ENCODE measurements at places on chromosomes 7 and 10.

- DNase-seq: no peak
Measured at GRCh38 chr7:131272086-131272485, 55.6 kb upstream of the MKLN1 start.

DNA sequence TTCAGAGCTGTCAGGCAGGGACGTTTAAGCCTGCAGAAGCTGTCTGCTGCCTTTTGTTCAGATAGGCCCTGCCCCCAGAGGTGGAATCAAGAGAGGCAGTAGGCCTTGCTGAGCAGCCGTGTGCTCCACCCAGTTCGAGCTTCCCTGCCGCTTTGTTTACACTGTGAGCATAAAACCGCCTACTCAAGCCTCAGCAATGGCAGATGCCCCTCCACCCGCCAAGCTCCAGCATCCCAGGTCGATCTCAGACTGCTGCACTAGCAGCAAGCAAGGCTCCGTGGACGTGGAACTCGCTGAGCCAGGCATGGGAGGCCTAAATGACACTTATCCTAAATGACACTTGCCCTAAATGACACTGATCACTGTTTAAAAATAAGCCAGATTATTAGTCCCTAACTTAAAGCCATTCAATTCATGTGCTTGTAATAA is 6.8 kb upstream of the ASB15 start:
- no peak for DNase-seq

DNA sequence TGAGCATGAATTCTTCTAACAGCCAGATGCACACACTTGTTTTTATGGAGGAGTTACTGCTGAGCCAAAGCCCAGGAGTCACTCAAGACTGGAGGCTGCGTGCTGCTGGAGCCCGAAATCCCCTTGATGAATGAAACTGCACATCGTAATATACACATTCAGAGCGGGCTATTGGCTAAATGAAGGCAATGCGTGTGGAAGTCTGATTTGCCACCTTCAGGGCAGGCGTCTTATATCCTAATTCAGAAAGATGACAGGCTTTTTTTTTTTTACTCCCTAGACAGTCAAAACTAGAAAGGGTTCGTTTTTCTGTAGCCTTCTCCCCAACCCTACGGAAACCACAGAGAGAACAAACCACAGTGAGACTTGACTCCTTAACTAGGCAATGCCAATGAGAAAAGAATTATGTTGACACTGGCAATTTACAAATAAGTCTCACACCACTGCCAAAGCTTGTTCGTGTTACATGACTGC is 227.2 kb upstream of the KLF14 start:
- DNase-seq: no peak

DNA sequence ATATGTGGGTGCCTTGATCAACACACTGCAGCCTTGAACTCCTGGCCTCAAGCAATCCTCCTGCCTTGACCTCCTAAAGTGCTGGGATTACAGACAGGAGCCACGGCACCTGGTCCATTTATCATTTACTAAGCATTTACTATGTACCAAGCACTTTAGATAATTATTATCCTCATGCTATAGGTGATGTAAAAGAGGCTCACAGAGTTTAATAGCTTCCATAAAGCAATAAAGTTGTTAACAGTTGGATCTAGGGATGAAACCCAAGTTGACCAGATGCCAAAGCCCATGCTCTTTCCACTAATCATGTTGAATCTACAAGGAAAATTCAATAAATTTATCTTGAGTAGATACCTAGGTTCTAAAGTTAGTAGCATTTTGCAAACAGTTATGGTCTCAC is 5.0 kb downstream of the NAPEPLD start:
- DNase-seq: no peak

GRCh38 chr7:16083931-16084330 is 337.4 kb downstream of the CRPPA start:
- DNase-seq: no peak

DNA sequence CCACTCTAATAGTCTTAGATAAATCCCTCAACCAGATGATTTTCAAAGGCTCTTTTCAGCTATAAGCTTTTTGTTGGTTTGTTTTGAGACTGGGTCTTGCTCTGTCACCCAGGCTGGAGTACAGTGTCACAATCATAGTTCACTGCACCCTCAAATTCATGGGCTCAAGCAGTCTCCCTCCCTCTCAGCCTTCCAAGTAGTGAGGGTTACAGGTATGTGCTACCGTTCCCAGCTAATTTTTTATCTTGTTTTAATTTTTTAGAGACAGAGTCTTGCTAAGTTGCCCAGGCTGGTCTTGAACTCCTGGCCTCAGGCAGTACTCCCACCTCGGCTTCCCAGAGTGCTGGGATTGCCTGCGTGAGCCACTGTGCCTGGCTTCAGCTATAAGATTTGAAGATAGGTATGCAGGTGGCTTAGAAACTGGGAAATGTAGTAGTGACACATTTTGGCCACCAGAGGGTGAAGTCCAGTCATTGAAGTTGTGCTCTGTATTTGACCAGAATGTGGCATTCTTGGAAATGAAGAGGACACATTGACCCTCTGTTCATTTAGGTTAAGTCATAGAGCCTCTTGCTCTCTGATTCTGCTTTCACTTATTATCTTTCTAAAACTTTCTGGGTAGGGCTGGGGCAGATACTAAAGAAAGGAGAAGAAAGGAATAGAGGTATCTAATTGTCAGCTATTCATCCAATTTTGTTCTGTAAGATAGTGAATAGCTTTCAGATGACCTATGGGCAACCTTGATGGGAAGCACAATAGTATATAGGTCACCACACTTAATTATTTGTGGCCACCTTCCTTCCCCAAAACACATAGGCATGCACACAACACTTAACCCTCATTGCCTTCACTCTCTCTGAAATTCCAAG is 36.0 kb downstream of the R3HCC1L start:
- peak; percentile 37 for DNase-seq

DNA sequence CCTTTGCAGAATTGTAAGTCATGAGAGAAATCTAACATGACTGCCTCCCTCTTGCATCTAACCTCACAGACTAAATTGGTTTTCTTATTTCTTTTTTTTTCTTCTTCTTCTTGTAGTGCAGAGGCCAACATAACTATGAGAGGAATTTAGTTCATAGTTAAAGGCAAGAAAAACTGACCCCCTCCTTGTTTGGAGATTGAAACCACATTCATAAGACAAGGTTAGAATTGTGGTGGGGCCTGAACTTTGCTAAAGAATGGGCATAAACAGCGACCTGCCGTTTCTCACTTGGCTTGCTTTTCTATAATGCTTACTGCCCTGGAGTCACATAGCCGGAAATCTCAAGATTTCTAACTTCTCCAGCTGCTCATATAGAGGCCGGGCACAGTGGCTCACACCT is 2.4 kb upstream of the POLM start:
- DNase-seq: no peak

DNA sequence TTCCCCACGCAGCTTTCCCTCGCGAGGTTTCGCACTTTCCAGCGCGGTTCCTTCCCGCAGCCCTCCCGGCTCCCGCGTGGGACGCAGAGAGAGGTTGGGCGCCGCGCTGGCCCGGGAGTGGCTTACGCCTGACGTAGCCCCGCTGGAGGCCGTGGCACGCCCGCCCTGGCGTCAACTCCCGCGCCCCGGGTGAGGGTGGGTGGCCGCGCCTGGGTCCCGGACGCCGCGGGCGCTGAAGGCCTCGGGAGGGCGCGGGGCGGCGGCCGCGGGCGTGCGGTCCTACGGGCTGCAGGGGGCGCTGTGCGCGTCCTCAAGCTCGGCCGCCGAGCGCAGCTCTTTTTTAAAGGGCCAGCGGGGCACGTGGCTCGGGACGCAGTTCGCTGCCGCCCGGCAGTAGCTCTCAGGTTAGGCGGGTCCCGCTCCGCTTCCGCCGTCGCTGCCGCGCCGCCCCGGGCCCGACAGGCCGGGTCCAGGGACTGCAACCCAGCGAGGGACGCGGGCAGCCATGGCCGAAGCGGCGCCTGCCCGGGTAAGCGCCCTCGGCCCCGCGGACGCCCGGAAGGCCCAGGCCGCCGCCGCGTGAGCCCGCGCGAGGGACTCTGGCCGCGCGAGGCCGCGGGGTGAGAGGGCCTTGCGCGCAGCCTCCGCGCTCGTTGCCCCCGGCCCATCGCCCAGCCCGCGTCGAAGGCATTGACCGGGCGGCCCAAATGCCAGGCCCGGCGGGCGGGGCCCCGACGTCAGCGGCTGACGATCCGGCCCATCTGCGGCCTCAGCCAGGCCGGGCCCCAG is at the start of gene ZNF783:
ZNF783 (plus strand) TSS at position 368 of the 789 bp plus-strand sequence; CDS start at position 506, 138 bp downstream.
- DNase-seq: peak; percentile 90

- no peak for DNase-seq
Measured at GRCh38 chr10:96260014-96260413, 11.4 kb downstream of the BLNK start.

DNA sequence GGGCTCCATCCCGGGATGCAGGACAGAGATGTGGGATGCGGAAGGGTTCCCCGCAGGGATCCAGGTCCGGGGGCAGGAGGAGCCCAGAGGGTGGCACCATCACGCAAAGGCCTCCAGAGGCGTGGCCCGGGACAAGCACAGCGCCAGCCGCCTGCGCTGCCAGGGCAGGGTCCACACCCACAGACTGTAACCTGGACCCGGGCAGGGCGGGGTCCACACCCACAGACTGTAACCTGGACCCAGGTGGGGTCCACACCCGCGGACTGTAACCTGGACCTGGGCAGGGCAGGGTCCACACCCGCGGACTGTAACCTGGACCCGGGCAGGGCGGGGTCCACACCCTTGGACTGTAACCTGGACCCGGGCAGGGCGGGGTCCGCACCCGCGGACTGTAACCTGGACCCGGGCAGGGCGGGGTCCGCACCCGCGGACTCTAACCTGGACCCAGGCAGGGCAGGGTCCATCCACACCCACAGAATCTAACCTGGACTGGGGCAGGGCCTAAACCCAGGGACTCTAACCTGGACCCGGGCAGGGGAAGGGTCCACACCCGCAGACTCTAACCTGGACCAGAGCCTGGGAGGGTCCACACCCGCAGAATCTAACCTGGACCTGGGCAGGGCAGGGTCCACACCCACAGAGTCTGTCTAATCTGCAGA is 37.5 kb upstream of the SUN1 start:
- DNase-seq: no peak

DNA sequence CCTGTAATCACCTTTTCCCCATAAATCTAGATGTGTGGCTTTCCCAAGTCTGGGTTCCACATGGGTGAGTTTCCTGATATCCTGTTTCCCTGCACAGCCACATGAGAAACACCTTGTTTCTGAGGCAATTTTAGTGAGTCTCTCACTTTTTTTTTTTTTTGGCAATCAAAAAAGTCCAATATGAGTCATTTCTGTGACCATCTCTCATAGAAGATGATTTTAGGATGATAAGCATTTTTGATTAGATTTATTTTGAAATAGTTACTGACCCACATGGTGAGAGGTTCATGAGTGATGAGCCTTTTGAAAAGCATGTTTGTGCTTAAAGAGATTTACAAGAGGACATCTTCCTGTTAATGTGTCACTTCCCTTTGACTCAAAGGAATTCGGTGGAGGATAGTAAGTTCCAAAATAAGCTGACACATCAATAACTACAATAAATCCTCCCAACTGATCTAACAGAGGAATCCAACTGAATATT is 464.0 kb downstream of the INHBA start:
- no peak for DNase-seq

DNA sequence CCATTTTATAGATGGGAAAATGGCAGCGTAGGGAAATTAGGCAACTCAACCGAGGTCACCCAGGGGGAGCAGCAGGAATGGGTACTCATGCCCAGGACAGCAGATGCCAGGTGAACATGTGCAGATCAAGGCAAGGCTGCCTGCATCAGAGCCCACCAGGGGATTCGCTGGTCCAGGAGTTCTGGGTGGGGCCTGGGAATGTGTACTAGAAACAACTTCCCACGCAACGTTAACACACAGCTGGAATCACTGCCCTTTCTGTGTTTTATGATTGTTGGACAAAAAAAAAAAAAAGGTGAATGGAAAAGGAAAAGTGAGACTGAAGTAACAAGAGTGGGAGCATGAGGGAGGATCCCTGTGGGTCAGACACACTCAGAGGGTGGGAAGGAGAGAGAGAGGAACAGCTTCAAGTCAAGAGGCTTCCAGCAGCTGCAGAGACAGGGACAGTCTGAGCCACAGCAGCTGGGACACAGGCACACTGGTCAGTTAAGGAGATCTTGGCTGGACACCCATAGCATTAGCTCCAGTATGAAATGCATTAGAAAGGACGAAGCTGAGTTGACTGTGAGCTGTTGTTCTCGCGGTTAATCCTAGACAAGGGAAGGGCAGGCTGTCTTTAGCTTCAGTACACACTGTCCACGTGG is 187.9 kb upstream of the INHBA start:
- DNase-seq: no peak

GRCh38 chr7:131933751-131934289 is 377.4 kb upstream of the PODXL start:
- DNase-seq: no peak

DNA sequence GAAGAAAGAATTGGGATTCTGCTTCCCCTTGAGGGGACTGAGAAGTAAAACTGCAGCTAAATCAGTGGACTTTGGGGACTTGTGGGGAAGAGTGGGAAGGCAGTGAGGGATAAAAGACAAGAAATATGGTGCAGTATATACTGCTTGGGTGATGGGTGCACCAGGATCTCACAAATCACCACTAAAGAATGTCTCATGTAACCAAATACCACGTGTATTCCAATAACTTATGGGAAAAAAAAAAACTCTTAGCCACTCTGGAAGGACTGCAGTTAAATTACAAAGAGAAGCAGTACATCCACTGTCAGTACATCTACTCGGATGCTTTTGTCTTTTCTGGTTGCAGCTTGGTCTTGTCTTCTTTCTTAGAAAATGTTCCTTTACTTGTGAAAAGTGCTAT is 27.4 kb upstream of the GOT1 start:
- no peak for DNase-seq

DNA sequence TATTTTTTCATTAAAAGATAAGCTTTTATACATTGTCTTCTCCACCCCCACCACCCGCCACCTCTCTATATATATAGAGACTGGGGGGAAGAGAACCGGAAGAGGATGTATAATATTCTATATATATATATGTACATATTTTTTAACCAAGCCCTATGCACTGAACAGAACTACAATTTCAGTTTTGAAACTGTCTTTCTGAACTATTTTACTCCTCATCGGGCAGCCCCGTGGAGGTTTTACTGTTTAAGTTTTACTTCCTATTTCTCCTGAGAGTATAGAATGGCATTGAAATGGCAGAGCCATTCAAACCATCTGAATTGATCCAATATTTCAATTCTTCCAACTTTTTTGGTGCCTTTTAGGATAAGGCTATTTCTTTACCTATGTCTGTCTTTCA is 1047.1 kb downstream of the NRG3 start:
- no peak for DNase-seq

GRCh38 chr10:97721871-97722780 is 8.6 kb downstream of the MARVELD1 start:
- DNase-seq: no peak
